ENCODE measurements at places on chromosomes 2 and 18. TPM values are rescaled to one million over a fixed set of nuclear protein-coding genes. Genes with fewer than 3 reads are reported as not detected.

DNA sequence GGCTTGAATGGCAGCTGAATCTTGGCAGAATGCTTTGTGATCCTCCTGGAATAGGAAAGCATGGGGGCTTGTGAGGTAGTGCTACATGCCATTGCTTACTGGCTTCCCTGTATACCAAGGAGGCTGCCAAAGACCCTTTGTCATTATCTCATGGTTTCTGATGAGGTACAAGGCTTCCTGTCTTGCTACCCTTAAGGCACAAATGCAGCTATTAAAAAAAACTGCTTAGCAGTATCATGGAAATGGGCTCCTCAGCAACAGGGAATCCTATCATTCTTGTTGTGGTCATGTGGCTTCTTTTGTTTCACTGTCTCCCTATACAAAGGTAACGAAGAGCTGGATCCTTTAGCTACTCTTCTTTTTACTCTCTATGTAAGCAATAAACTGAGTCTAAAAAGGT is 6.6 kb upstream of the KANSL1L start:
- no peaks in the 10 kb centered on the region for H3K27me3 ChIP-seq
- no peak for DNase-seq
- no peak overlapping the region for H3K4me3 ChIP-seq
- no peaks in the 10 kb centered on the region for H3K36me3 ChIP-seq
- H3K27ac ChIP-seq = no peak overlapping the region

DNA sequence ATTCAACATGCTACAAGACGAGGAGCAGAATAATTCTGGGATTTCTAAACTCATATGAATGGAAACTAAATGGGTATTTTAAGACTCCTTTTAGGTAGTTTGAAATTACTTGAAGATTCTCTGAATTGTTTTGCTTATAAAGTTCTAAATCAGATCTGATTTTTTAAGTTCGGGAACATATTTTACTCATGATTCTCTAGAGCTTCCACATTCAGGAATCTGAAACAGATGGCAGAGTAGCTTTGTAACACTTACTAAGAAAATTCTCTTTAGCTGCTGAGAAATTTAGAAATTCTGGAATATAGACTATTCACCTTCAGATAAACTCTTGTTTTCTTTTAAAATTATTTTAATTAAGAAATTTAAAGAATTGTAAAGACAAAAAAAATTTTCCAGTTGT is 13.7 kb downstream of the RBBP8 start:
- no peaks in the 10 kb centered on the region for H3K36me3 ChIP-seq
- no peak overlapping the region for H3K27ac ChIP-seq
- no peaks in the 10 kb centered on the region for H3K27me3 ChIP-seq
- DNase-seq = no peak

DNA sequence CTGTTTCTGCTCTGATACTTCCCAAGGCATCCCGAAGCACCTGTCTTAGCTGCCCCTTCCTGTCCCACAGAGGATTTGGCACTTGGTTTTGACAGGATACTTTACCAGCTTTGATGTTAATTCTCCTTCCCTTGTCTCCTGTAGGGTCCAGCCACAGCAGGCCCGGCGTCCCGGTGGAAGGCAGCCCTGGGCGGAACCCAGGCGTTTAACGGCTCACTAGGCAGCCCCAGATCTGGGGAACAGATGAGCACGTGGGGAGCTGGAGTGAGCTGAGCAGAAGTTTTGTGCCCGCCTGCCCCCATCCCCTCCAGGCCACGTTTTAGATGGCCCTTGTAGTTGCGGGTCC is 11.4 kb downstream of the ANKRD23 start:
- DNase-seq = no peak
- peaks cover 9% of the 10 kb centered on the region for H3K4me1 ChIP-seq
- no peaks in the 10 kb centered on the region for H3K27me3 ChIP-seq
- no peak overlapping the region for H3K4me3 ChIP-seq

GRCh38 chr2:222861411-222862105 is 722 bp downstream of the ACSL3 start:
- H3K27me3 ChIP-seq = no peaks in the 10 kb centered on the region
- peak; percentile 68 for DNase-seq
- H3K36me3 ChIP-seq = no peaks in the 10 kb centered on the region
- H3K27ac ChIP-seq = peak overlapping the region; percentile 93

DNA sequence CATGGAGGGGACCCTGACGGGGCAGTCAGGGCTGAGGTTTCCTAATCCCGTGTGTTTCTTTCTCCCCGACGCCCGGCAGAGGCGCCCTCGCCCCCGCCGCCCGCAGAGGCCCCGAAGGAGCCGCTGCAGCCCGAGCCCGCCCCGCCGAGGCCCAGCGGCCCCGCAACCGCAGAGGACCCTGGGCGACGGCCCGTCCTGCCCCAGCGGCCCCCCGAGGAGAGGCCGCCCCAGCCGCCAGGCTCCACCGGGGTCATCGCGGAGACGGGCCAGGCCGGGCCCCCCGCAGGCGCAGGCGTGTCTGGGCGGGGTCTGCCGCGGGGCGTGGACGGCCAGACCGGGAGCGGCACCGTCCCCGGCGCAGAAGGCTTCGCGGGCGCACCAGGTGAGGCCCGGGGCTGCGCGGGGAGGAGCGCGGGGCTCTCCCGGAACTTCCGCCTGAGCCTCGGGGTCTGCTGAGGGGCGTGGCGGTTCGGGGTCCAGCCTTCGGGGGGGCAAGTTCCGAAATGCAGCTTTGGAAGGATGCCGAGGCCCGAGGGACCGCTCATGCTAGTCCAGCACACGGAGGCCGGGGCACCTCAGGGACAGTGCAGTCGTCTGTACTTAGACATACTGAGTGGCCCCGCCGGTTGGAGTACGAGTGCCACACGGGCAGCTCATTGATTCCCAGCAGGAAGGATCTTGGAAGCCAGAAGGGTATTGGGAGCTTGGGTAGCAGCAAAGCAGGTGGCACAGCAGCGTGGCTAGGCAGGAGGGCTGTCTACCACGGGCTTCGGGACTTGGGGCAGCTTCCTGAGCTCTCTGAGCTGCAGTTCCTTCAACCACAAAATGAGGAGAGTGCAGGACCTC is 60.1 kb downstream of the EMILIN2 start:
- H3K36me3 ChIP-seq = no peaks in the 10 kb centered on the region
- peak overlapping the region; percentile 78 for H3K27ac ChIP-seq
- H3K4me1 ChIP-seq = peaks cover 7% of the 10 kb centered on the region
- DNase-seq = peak; percentile 72
- H3K27me3 ChIP-seq = no peaks in the 10 kb centered on the region
- peak overlapping the region; percentile 66 for H3K4me3 ChIP-seq

- H3K4me3 ChIP-seq = no peak overlapping the region
- DNase-seq = no peak
- H3K27me3 ChIP-seq = no peaks in the 10 kb centered on the region
Measured at GRCh38 chr18:48889981-48890762, 60.6 kb downstream of the SMAD7 start.

GRCh38 chr2:36059691-36060090 is 295.9 kb upstream of the CRIM1 start:
- H3K27ac ChIP-seq = no peak overlapping the region
- DNase-seq = no peak
- no peaks in the 10 kb centered on the region for H3K27me3 ChIP-seq
- H3K4me1 ChIP-seq = no peaks in the 10 kb centered on the region
- H3K4me3 ChIP-seq = no peak overlapping the region
- H3K36me3 ChIP-seq = no peaks in the 10 kb centered on the region

DNA sequence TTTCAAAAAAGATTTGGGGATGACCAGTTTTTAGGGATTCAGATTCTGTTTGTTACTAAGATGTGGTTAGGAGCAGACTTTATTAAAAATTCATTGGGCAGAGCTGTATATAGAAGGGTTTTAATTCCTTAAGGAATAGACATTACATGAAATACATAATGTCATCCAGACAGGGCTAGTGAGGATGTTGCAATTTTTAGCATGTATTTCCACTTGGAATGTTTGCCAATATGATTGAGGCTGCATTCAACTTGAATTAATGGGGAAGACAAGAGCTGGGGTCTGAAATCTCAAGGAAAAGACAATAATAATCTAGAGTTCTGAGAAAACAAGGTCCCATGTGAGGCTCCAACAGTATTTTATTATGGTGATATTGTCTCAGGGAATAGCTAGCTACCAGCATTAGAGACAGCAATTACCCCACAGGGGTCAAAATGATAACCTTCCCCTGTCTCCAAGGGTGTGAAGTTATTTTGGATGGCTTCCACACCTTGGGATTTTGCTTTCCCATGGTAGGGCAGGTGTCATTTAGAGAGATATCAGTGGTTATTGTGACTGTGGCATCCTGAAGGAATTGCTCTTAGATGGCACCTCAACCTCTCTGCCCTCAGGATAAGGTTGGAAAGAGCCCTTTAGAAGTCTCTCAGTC is 60.2 kb downstream of the VSNL1 start:
- no peaks in the 10 kb centered on the region for H3K4me1 ChIP-seq
- H3K4me3 ChIP-seq = no peak overlapping the region
- DNase-seq = no peak
- no peak overlapping the region for H3K27ac ChIP-seq
- H3K36me3 ChIP-seq = no peaks in the 10 kb centered on the region

- no peak for DNase-seq
- H3K36me3 ChIP-seq = no peaks in the 10 kb centered on the region
- no peaks in the 10 kb centered on the region for H3K4me1 ChIP-seq
- H3K27me3 ChIP-seq = no peaks in the 10 kb centered on the region
- H3K4me3 ChIP-seq = no peak overlapping the region
- no peak overlapping the region for H3K27ac ChIP-seq
Measured at GRCh38 chr2:196337208-196337953, 166.0 kb upstream of the STK17B start.

Gene MEIS1
- total RNA-seq = 98.4 TPM

Gene TMEM182
- total RNA-seq = 2.3 TPM

Measured in ovary (tissue), 10 donors.